CD8-positive, alpha-beta T cell (primary cell): ENCODE measurements at places on chromosomes 3 and 15.

GRCh38 chr3:40128166-40128565, 181.3 kb upstream of the EIF1B start:
- no peak for DNase-seq

GRCh38 chr15:64004587-64004986, 41.7 kb downstream of the DAPK2 start:
- no peak for DNase-seq

- no peak for DNase-seq
Observed at GRCh38 chr3:59818033-59818918, 768.5 kb upstream of the CFAP20DC start.

GRCh38 chr3:169510693-169511010, 152.9 kb downstream of the MECOM start:
- DNase-seq = no peak

DNA sequence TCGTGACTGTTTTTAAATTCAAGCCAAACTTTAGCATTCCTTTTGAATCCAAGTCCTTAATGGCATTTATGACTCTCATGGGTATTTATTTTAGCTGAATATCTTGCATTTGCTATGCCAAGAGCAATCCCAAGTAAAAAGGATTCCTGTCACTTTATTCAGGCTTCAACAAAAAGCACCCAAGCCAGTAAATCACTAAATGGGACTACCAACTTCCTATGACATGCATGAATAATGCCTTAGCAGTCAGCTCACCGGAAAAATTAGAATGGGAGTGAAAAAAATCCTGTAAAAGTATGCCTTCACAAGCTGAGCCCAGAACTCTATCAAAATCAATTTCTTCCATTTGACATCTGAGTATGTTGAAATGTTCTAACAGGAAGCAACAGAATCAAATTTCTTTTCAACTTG, 1297.9 kb downstream of the ROBO2 start:
- no peak for DNase-seq

DNA sequence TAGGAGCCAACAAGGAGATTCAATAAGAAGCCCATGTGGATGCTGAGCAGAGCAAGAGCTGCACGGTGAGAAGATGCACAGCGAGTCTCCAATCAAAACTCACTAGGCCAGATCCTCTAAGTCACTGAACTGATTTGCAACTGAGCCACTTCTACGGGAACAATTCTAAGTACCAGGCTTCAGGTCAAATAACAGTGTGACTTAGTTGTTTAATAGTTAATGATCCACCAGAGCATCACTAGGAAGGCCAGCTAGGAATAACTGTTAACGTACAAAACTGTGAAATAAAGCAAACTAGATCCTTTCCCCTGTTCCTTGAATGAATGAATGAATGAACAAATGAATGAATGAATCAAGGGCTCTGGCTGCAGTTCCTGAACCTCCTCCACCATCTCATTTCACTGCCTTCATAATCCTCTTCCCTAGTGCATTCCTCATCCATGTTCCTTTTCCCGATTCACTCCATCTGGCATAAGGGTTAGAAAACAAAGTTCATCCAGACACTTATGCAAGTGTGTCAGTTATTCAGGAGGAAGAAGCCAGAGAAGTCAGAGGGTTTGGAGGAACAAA, 59.7 kb downstream of the ATP8B4 start:
- DNase-seq = no peak

DNA sequence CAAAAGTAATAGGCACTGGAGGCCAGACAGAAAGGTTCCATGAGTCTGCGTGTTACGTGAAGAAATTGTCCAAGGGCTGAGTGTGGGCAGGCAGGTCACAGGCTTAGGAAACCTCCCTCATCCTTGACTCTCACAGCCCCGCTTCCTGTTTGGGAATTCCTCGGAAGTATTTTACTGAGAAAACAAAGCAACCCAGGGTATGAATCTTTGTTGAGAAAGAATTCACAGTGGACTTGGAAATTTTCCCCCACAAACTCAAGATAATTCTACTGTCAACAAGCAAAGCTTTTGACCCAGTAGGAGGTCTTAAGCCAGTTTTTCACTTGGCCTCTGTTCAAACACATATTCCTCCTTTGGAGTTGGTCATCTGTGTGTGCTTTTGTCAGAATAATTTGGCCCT, 377.1 kb upstream of the TPM1 start:
- no peak for DNase-seq

DNA sequence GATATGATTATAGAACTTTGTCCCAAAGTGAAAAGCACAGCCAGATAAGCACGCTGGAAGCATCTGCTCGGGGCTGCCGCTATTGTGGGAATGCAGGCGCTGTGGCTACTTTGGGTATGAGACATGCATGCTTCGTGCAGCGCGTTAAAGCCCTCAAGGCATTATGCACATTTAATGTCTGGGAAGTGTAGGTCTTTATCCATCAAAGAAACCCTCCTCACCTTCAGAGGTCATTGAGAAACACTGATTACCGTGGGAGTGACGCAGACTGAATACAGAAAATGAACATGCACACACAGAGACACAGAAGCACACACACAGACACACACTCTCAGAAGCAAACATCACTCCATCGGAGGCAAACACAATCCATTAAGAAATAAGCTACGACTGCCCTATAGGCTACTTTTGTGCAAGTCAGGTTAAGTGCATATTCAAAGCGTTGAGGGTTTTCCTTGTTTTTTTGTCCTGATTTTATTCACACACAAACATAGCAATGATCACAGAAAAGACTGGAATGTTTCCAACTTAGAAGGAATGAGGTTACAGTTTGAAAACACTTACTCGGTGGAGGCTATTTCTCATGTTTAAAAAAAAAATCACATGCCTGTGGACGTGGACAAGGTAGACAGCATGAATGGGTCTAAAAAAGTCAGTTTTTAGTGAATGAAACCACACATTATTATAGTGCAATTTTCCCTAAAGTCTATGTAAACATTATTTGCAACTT, 68.5 kb downstream of the PLCH1 start:
- no peak for DNase-seq

GRCh38 chr3:59016930-59017616, 32.8 kb downstream of the CFAP20DC start:
- DNase-seq = no peak

GRCh38 chr3:8886546-8886945, 76.7 kb downstream of the RAD18 start:
- no peak for DNase-seq

- no peak for DNase-seq
Observed at GRCh38 chr3:104604326-104605010, 762.2 kb upstream of the ALCAM start.
